ENCODE measurements at places on chromosomes 16 and 17.

DNA sequence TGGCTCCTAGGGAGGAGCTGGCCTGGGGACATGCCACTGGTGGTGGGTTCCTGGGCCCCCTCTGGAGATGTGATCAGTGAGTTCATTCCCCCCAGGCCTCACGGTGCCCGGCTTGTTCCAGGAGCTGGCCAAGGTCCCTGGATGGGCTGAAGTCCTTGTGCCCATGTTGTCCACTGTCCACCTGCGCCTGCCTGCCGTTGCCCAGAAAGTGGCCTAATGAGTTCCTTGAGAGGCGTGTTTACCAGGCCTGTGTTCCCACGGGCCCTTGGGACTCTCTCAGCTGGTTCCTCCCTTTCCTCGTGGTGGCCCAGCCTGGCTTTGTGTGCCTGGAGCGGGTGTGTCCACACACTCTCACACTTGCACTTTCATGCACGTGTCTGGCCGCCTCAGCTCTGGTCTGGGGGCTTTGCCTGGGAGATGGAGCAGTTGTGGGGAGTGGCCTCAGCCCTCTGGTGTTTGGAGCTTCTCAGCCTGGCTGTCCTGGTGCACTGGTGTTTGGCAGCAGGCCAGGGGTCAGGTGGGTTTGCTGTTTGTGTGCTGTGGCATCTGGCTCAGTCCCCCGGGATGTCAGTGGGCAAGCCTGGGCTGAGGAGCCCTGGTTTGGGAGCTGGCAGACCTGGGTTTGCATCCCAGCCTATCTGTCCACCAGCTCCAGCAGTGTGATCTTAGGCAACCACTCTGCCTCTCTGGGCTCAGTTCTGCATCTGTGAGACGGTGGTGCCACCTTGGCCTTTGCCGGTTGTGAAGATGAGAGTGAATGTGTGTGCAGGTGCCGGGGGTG is 18.0 kb downstream of the ADCY7 start:
- no peak for DNase-seq

DNA sequence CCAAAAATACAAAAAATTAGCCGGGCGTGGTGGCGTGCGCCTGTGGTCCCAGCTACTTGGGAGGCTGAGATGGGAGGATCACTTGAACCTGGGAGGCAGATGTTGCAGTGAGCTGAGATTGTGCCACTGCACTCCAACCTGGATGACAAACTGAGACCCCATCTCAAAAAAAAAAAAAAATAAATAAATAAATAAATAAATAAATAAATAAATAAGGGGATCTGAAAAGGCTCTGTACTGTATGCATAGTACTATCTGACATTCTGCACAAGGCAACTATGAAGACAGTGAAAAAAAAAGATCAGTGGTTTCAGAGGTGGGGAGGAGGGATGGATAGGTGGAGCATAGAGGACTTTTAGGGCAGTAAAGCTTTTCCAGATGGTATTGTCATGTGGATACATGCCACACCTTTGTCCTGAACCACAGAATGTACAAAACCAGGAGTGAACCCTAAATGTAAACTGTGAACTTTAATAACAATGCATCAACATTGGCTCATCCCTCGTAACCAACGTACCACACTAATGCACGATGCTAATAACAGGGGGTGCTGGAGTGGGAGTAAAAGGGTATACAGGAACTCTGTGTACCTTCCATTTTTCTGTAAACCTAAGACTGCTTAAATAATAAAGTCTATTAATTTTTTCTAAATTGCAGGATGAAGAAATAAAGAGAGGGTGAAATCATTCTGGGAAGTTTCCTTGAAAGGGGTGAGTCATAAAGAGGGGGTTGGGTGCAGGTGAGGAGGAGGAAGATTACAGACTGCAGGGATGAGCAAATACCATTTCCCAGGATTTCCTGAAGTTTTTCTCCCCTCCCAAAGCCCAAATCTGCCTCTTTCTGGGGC is 155.8 kb upstream of the SDK2 start:
- no peak for DNase-seq

GRCh38 chr17:79913451-79913850 is 74.2 kb upstream of the CBX4 start:
- no peak for DNase-seq

- peak; percentile 13 for DNase-seq
Measured at GRCh38 chr16:7025616-7026190, 306.9 kb upstream of the RBFOX1 start.

DNA sequence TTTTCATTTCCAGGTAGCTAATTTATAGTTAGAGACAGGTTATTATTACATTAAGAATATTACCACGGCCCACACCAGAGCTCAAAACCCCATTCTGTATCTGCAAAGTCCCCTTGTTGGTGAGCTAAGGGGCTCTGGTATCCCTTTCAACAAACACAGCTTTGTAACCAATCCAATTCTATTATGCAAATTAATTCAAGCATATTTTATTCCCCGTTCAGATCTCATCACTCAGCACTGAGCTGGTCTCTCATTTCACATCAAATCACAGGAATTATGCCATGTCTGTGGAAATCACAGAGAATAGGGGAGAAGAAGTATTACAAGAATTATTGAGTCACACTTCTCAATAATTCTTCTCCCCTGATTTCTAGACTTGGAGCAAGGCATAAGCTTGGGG is 111.7 kb downstream of the CDH11 start:
- DNase-seq = no peak

DNA sequence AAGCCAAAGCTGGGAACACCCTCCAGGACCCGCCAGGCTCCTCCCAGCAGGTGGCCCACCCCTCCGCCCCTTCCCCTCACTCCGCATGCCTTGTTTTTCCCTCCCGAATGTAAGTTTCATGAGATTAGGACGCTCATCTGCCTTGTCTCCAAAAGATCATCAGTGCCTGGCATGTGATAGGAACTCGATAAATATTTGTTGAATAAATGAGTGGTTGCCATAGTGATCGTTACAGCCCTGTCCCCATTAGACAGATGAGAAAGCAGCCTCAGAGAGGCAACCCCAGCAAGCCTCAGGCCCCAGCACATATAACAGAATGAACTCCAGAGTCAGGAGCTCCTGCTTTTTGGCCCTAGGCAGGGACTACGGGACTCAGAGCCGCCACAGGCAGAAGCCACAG is 5.0 kb downstream of the CAMKK1 start:
- no peak for DNase-seq

GRCh38 chr16:72921106-72921505 is 126.8 kb downstream of the ZFHX3 start:
- no peak for DNase-seq

DNA sequence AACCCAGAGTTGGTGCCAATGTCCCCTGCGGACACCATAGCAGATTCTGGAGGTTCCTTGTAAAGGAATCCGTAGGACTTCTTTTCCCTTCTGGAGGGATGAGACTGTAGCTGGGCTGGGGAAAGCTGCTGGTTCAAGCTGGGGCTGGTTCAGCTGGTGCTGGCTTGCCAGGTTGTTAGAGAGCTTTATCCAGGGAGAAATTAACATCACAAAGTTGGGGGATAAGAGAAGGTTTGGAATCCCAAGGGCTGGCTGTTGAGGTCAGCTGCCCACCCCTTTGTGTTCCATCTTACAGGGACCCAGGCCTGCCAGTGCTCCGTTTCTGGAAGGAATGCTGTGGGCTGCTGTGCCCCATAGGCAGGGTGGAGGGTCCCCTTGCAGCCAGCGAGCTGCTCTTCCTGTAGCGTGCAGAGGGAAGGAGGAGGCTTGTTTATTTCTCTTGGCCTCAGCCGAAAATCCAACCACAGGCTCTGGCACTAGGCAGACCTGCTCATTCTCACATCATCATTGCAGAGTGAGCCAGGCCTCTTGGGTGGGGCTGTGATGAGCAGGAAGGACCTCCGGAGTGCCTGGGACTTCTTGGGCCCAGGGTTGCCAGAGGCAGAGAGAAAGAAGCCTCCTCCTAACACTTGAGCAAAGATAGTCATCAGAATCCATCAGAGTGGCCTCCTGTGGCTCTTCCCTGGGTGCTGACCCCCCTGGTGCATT is 251.1 kb downstream of the SEC14L1 start:
- DNase-seq = peak; percentile 83

- DNase-seq = no peak
Measured at GRCh38 chr16:2364638-2365210, 24.2 kb upstream of the ABCA3 start.

GRCh38 chr16:72590151-72590937 is 418.4 kb upstream of the PMFBP1 start:
- no peak for DNase-seq

DNA sequence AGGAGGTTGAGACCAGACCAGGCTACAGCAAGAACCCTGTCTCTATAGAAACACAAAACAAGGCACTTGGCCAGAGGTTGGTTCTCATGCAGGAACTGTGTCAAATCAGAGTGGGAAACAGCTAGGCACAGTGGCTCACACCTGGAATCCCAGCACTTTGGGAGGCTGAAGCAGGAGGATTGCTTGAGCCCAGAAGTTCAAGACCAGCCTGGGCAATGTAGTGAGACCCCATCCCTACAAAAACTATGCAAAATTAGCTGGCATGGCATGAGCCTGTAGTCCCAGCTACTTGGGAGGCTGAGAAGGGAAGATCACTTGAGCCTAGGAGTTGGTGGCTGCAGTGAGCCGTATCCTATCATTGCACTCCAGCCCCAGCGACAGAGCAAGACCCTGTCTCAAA is 1.7 kb downstream of the UNKL start:
- no peak for DNase-seq

DNA sequence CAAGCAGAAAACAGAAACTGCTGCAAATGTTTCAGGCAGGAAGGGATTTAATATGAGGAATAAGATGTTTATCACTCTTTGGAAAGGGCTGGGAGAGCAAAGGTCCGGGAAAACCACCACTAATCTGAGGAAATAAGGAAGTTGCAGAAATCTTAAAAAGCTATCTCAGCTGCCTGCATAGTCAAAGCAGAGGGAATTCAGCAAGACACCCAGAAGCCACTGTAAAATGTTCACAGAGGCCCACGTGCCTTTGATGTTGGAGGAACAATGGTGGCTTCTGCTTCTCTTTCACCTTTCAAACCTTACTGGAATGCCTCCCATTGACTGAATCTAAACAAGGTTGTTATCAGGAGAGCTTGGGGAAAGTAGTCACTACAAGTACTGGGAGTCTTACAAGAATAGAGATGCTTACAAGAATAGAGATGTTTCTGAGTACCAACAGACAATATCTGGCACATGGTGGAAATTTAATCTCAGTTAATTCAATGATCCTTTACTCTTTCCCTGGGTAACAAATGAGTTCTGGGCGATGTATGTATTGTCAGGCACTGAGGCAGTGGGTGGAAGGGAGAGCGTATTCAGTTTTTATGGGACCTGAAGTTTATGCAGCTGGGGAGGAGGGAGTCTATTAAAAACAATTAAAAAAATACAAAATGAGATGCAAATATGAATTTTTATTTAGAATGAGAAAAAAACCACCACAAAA is 56.1 kb upstream of the MED13 start:
- DNase-seq = no peak

- peak; percentile 41 for DNase-seq
Measured at GRCh38 chr16:75385507-75386152, 47.7 kb downstream of the CFDP1 start.

- DNase-seq = no peak
Measured at GRCh38 chr17:47898241-47898640, 2.2 kb downstream of the SP2 start.

- DNase-seq = no peak
Measured at GRCh38 chr16:88974080-88974915, 2.7 kb downstream of the CBFA2T3 start.

DNA sequence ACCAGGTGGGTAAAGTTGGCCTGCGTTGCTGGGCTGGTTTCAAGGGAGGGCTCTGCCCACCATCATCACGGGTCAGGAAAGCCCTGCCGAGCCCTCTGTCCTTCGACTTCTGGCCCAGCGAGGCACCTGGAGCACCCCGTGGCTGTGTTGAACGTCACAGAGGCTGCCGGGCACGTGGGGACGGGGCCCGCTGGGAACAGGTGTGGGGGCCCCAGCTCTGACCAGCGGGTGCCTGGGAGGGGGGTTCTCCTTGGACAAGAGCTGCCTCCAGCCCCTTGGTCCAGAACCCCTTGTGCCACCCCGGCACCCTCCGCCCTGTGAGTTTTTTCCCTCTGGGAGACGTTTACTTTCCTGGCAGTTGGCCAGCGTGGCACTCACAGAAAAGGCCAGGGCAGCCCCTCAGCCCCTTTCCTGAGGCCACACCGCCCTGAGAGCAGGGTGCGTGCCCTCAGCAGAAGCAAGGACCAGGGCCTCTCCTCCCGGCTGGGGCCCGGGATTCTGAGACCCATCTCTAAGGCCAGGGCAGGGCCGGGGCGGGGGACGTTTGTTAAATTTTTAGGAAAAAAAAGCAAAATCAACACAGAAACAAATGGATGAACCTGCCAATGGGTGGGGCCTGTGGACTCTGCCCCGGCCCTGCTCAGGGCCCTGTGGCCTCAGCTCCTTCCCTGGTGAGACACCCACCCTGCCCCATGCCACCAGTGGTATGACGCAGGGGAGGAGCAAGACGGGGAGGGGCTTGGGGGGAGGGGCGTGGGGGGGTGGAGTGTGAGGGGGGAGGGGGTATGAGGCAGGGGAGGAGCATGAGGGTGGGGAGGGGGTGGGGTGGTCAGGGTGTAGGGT is 31.3 kb upstream of the GNG13 start:
- DNase-seq = no peak

DNA sequence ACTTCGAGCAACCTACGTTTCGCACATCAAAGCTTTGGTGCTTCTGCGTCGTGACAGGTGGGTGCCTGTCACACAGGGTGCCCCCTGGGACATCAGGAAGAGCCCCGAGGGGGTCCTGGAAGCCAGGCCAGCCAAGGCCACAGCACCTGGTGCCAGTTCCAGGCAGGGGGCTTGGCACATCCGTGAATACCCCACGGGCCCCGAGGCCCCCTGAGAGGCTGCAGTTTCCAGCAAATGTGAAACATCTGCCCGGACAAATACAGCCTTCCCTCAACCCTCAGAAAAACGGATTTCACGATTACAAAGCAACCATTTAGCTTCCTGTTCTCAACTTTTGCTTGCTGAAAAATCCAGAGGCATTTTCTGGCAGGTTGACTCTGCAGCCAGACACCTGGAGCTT is 109.3 kb upstream of the METRNL start:
- no peak for DNase-seq

- no peak for DNase-seq
Measured at GRCh38 chr17:75591722-75592302, 4.2 kb downstream of the MYO15B start.

DNA sequence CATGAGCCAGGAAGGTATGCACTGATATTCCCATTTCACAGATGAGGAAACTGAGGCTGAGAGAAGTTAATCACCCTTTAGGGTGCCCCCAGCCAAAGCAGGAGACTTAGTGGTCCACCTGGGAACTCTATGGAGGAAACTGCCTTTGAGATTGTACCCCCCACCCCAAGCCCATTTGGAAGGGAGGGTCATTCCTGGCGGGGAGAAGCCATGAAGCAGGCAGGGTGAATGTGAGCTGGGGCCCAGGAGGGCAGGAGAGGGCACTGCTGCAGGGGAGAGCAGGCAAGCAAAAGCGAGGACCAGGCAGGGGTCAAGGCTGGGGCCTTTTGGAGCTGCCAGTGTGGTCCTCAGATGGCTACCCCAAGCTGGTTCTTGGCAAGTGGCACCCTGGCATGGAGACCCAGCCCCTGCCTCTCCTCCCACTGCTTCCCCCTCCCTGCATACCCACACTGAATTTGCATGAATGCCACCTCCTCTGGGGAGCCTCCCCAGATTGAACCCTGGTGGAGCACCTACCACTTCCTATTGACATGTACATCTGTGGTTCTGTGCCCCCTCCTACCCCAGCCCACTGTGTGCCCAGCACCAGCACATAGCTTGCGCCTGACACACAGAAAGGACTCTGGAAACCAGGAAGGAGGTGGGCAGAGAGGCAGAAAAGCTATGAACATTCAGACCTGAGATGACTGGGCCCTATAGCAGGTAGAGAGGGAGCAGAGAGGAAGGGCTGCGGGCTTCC is 965 bp upstream of the TMC6 start:
- no peak for DNase-seq

- DNase-seq = no peak
Measured at GRCh38 chr17:43574348-43574747, 28.2 kb upstream of the ETV4 start.

GRCh38 chr16:69672998-69673713 is 53.2 kb downstream of the NQO1 start:
- DNase-seq = no peak

Data from HTR-8/SVneo (cell line).